Left lung (tissue), 14 donors: ENCODE measurements at places on chromosomes 12 and 14. TPM values are rescaled to one million over a fixed set of nuclear protein-coding genes. Genes with fewer than 3 reads are reported as not detected.

Gene RAB3IP
- 33.9 TPM for polyA plus RNA-seq

Gene TAS2R43
- polyA plus RNA-seq = 0.68 TPM

Gene WNT5B
- 7.9 TPM for polyA plus RNA-seq

Gene HOXC13
- not detected for polyA plus RNA-seq

Gene DYRK4
- 59.3 TPM for polyA plus RNA-seq

Gene ANKS1B
- polyA plus RNA-seq = 10.8 TPM

Gene STAC3
- 5.1 TPM for polyA plus RNA-seq

Gene CCDC177
- not detected for polyA plus RNA-seq

Gene OR4N2
- not detected for polyA plus RNA-seq

Gene ITGB7
- 1.6 TPM for polyA plus RNA-seq

Gene SLC4A8
- 1.4 TPM for polyA plus RNA-seq

Gene PMCH
- 0.86 TPM for polyA plus RNA-seq

Gene GPR65
- 0.81 TPM for polyA plus RNA-seq

Gene MORN3
- 1.4 TPM for polyA plus RNA-seq

Gene RAD51AP1
- polyA plus RNA-seq = 28.6 TPM

Gene PLEKHG7
- 0.45 TPM for polyA plus RNA-seq

Gene STXBP6
- 45.1 TPM for polyA plus RNA-seq

Gene DENND5B
- 7.1 TPM for polyA plus RNA-seq

Gene IRAK3
- 35.0 TPM for polyA plus RNA-seq

Gene IL23A
- polyA plus RNA-seq = 0.83 TPM

Gene RNASE1
- 376 TPM for polyA plus RNA-seq

Gene KRT71
- 0.10 TPM for polyA plus RNA-seq

Gene OVCH1
- polyA plus RNA-seq = not detected

Gene FAM90A1
- 3.0 TPM for polyA plus RNA-seq

Gene PAPLN
- 13.6 TPM for polyA plus RNA-seq

Gene KCNJ8
- polyA plus RNA-seq = 25.2 TPM

Gene TSPAN19
- polyA plus RNA-seq = 0.43 TPM

Gene FAM186B
- 2.9 TPM for polyA plus RNA-seq

Gene CCDC38
- polyA plus RNA-seq = 0.58 TPM

Gene COX8C
- polyA plus RNA-seq = not detected

Gene SLCO1C1
- 2.5 TPM for polyA plus RNA-seq

Gene IL22
- polyA plus RNA-seq = not detected

Gene IAPP
- polyA plus RNA-seq = not detected

Gene HPD
- polyA plus RNA-seq = not detected

Gene SLC7A7
- 9.7 TPM for polyA plus RNA-seq

Gene DNAJC22
- polyA plus RNA-seq = 6.6 TPM

Gene PIWIL1
- polyA plus RNA-seq = 0.82 TPM

Gene PRR4
- 11.8 TPM for polyA plus RNA-seq

Gene B4GALNT3
- polyA plus RNA-seq = 3.9 TPM

Gene SIX1
- polyA plus RNA-seq = 1.0 TPM

Gene OAS2
- polyA plus RNA-seq = 5.5 TPM

Gene TCL1B
- polyA plus RNA-seq = not detected

Gene TAS2R42
- not detected for polyA plus RNA-seq

Gene MMP14
- 205 TPM for polyA plus RNA-seq

Gene KRT6A
- not detected for polyA plus RNA-seq

Gene GPR137C
- 6.7 TPM for polyA plus RNA-seq

Gene GZMH
- polyA plus RNA-seq = 0.42 TPM

Gene KCNK13
- 0.22 TPM for polyA plus RNA-seq

Gene TAS2R9
- polyA plus RNA-seq = not detected

Gene PRKD1
- polyA plus RNA-seq = 23.8 TPM
